M059J (cell line): ENCODE measurements at places on chromosomes 2 and 18.

DNA sequence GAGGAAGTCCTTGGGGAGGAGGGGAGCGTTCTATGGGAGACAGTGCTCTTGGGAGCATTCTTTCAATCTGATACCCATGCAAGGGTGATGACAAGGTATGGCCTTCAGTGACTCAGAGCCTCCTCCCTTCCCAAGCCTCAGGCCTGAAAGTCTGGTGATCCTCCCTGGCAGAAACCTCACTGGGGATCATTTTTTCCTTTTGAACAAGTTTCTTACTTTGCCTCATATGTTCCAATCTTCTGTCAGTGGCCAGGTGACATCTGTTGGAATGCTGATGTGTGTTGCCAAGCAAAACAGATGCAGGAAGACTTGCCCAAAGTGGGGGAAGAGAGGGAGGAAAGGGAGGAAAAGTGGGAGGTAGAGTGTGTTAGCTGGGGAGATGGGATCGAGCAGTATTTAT, 224.8 kb downstream of the NEDD4L start:
- peak; percentile 94 for DNase-seq

DNA sequence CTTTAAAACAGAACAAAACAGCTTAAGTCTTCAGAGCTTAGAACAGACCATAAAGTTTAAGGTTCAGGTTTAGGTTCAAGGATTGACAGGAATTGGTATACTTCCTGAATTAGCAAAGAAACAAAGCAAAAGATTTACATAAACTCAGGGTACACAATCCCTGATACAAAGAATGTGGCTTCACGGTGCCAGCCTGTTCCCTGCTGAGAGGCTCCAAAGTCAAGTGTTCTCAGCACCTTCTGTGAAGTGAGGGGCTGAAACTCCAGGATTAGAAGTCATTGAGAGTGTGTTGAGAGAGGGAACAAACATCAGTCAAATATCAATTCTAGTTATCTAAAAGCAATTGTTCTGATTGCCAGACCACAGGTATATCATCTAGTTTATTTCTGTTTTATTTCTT, 35.7 kb downstream of the DYNAP start:
- no peak for DNase-seq

GRCh38 chr2:202545931-202546330, 88.8 kb upstream of the FAM117B start:
- DNase-seq = no peak

DNA sequence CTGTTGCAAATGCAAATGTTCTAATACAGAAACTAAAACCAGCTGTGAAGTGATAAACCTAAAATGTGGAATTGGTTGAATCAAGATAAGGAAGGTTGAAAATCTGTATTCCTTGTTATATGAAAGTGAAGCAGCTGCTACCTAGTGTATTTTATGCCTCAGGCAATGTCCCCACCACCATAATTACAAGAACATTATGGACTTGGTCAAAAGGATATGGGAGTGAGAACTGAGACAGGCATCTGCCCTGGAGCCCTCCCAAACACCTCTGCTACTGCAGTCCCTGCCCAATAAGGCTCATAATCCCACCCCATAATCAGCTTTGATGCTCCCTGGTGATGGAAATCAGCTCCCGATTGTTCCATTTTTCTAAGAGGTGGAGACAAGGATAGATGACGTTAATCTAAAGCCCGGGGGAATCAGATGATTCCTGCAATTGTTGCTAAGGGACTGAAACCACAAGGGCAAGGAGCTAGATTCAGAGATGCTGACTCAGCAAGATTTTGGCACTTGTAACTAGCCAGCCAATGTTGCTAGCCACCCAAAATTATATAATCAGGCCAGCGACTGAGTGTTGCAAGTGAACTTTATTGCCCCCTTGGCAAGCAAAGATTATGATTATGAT, 69.5 kb downstream of the EVA1A start:
- peak; percentile 90 for DNase-seq

GRCh38 chr18:31197676-31198075, 35.0 kb upstream of the DSC1 start:
- DNase-seq = peak; percentile 0

DNA sequence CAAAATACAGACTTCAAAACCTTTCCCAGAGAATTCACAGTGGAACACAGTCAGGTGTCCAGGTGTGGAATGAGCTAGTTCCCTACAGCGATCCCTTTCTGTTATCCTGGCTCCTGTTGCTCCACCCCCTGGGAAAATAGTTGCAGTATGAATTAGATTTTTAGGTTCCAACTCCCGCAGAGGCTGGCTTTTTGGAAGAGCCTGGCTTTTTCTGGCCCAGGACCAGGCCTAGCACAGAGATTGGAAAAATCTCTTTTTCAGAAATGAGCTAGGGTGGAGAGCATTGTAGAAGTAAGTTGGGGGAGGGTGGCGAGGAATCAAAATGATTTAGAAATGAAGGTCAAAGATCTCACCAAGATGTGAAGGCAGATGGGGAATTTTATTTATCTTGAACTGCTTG, 27.1 kb downstream of the COL5A2 start:
- DNase-seq = no peak

- no peak for DNase-seq
Observed at GRCh38 chr18:9530226-9531009, 55.1 kb downstream of the RALBP1 start.

GRCh38 chr18:49161627-49162026, 210.9 kb upstream of the SMAD7 start:
- peak; percentile 57 for DNase-seq

DNA sequence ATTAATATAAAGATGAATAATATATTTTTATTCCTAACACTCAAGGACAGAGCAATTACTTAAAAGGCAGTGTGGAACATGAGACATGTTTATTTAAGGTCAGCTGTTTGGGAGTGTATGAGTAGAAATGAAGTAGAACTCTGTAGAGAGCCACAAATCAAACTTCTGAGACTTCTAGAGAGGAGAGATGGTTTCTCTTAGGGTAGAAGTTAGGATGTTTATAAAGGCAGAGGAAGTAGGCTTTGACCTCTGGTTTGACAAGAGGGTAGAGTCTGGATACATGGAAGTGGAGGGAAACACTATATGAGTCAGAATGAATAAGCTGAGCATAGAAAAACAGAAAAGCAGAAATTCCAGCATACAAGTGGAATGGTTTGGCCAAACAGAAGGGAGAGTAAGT, 262.1 kb upstream of the KLHL14 start:
- no peak for DNase-seq

GRCh38 chr2:3600256-3600855, 5.4 kb downstream of the COLEC11 start:
- no peak for DNase-seq

DNA sequence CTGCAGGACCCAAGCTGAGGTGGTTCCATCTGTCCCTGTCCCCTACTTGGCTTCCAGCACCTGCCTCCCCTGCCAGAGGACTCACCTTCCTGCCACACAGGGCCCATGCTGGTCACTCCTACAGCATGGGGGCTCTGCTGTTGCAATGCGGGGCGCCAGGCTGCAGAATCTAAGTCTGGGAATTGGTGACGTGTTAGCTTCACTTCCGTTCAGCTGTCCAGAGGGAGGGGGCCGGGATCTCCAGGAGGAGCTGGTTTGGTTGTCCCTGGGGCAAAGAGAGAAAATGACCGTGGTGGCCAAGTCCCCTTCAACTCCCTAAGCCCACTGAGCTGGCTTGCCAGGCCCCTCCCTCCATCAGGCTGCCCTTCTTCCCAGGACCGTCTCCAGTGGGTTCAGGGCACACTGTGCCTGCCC, 69.5 kb downstream of the IL1R2 start:
- no peak for DNase-seq

- DNase-seq = no peak
Observed at GRCh38 chr2:15701341-15701907, 109.8 kb downstream of the DDX1 start.

DNA sequence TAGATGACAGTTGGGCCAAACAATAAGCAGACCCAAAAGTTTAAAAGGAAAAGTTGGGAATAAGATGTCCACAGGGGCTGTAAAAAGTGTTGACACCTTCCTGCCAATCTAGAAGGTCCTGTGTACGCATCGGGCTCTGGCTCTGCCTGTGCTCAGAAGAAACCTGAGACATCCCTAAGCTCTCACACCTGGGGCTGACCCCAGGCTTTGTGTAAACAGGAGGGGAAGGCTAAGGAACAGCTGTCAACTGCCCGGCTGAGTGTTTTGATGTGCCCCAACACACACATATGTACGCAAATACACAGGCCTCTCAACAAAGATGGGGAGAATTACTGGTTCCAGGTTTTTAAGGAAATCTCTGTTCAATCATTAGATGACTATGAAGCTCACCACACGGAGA, 59.5 kb downstream of the TMEM131 start:
- no peak for DNase-seq

DNA sequence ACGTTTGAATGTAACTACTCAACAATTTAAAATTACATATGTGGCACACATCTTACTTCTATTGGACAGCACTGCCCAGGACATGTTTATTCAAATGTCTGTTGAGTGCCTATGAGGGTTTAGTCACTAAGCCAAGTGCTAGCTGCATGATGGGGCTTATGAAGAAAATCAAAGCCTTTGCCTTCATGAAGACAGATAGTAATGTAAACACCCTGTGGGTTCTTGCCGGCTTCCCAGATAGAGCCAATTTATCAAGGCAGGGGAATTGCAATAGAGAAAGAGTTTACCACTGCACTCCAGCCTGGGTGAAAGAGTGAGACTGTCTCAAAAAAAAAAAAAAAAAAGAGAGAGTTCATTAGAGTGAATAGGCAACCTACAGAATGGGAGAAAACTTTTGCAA, 43.7 kb upstream of the NEB start:
- DNase-seq = no peak

DNA sequence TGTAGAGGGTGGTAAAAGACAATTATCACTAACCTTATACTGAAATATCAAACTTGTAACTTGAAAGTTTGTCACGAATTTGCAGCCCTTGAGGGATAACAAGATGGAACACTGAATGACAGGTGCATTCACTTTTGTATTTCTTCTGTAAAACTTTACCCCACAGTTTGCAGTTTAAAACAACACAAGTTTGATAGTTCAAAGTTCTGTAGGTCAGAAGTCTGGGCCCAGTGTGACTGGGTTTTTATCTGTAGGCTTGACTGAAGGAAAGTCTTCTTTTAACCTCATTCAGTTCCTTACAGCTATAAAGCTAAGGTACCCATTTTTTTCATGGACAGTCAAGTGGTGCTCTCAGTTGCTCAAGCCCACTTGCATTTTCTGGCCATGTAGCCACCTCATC, 257.1 kb upstream of the NRXN1 start:
- DNase-seq = no peak

DNA sequence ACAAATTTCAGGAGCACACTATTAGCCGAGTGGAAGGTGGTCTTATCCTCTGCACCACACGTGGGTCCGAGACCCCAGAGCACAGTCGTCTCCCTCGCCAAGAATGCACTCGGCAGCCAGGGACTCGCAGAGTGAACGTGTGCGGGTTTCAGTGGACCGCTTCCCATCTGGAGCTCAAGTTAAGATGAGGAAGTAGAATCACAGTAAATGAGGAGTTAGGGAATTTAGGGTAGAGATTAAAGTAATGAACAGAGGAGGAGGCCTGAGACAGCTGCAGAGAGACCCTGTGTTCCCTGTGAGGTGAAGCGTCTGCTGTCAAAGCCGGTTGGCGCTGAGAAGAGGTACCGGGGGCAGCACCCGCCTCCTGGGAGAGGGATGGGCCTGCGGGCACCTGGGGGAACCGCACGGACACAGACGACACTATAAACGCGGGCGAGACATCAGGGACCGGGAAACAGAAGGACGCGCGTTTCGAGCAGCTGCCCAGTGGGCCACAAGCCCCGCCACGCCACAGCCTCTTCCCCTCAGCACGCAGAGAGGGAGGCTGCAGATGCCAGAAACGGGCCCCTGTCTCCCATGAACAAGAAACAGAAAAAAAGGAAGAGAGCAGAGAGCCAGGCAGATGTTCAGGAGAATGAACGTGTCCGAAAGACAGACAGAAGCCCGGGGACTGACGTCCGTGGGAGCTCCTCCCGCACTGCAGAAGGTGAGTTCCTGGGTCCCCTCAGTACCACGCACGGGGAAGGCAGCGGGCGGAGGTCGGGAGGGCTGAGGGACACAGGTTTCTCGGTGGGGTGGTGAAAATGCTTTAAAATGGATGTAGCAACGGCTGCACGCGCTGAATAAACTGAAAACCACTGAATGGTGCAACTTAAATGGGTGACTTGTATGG, 5.4 kb upstream of the KCNG2 start:
- no peak for DNase-seq

DNA sequence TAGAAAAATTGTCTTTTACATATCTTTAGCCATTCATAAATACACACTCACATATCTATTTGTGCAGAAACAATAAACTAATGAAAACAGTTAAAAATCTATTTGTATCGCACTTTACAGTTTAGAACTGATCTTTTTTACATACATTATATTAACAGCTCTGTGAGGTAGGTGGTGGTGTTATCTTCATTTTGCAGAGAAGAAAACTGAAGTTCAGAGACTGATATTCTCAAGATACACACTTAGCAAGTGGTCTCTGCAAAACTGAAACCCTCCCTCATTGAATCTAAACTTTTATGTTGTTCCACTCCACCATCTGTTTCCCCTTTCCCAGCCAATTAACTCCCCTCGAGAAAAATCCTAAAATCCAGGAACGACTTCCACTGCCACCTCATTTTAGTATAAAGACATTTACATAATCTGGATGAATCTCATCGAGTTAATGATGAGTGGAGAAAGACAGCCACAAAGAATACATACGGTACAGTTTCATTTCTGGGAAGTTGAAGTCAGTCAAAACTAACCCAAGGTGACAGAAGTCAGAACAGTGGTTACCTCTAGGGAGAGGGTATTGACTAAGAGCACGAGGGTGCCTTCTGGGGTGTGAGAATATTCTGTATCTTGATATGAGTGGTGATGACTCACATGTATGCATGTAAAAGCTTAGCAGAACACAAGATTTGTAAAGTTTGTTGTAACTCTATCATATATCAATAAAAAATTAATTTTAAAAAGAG, 524.2 kb upstream of the TCF4 start:
- peak; percentile 73 for DNase-seq

GRCh38 chr2:23587341-23587880, 202.4 kb downstream of the KLHL29 start:
- no peak for DNase-seq

GRCh38 chr18:78793313-78794070, 186.1 kb upstream of the SALL3 start:
- DNase-seq = no peak

- DNase-seq = no peak
Observed at GRCh38 chr2:156321243-156321904, 11.1 kb downstream of the NR4A2 start.

- no peak for DNase-seq
Observed at GRCh38 chr2:64840426-64840881, 148.7 kb upstream of the SLC1A4 start.

GRCh38 chr2:54630858-54631497, 92.5 kb upstream of the EML6 start:
- no peak for DNase-seq

DNA sequence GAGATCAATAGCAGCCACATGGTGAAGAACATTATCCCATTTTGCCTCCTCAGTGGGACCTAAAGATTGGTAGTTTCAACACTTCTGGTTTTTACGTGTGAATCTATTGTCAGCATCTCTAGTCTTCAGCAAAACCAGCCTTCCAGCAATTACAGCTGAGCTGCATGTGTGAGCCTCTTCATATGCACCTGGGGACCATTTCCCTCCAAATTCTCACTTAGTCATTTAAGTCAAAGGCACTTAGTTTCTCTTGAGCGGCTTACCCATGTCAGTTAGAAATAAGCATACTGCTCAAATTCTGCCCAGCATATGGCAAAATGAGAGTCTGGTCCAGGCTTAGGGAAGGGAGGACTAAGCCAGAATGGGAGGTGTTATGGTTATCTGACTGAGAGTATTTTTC, 99.7 kb upstream of the NXPH2 start:
- no peak for DNase-seq
